ENCODE measurements at places on chromosomes 7 and 10.

DNA sequence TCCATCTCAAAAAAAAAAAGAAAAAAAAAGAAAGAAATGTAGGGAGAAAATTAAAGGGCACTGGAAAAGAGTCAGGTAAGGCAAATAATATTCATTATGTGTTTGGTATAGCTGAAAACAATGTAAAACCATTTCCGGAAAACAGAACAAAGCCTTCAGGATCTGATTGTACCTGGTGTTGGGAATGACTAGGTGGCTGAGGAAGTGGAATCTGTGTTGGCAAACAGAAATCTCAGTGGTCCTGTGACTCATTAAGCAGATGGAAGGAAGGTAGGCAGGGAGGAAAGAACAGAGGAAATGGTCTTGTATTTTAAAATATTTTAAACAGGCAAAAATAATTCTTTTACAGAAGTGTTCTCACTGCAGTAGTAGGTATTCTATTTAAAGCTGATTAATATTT lies 55.7 kb upstream of the GATA3 start:
- no peak for DNase-seq

GRCh38 chr7:139851770-139852481 lies 22.9 kb downstream of the TBXAS1 start:
- no peak for DNase-seq

- no peak for DNase-seq
Measured at GRCh38 chr10:19795684-19796083, 20.5 kb upstream of the PLXDC2 start.

- DNase-seq = no peak
Measured at GRCh38 chr7:81285142-81285871, 366.5 kb upstream of the SEMA3C start.

DNA sequence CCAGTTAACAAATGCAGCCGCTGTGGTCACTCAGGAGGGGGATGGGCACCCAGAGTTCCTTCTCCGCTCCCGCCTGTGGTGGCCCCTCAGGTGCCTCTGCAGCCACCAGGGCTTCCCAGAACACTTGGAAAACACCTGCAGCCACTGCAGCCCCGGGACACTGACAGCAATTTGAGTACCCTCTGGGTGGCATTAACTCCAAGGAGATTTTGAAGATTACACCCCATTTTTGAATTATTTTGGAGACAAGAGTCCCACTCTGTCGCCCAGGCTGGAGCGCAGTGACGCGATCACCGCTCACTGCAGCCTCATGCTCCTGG lies 32.2 kb downstream of the IL15RA start:
- DNase-seq = no peak

GRCh38 chr7:24910551-24911212 lies 69.3 kb downstream of the OSBPL3 start:
- no peak for DNase-seq

Measured in germinal center (tissue), 1 donor.